SK-MEL-5 (cell line): ENCODE measurements at places on chromosomes 7 and 10. TPM values are rescaled to one million over a fixed set of nuclear protein-coding genes. Genes with fewer than 3 reads are reported as not detected.

FAM25A gene
- not detected in 2 replicates for total RNA-seq

AGMO gene
- 1.0 and 2.7 TPM in 2 replicates for total RNA-seq

FAM180A gene
- 0.43 TPM in 1 of 2 replicates, not detected in the other for total RNA-seq

PHF14 gene
- total RNA-seq: 46.2 and 48.5 TPM in 2 replicates

DNA sequence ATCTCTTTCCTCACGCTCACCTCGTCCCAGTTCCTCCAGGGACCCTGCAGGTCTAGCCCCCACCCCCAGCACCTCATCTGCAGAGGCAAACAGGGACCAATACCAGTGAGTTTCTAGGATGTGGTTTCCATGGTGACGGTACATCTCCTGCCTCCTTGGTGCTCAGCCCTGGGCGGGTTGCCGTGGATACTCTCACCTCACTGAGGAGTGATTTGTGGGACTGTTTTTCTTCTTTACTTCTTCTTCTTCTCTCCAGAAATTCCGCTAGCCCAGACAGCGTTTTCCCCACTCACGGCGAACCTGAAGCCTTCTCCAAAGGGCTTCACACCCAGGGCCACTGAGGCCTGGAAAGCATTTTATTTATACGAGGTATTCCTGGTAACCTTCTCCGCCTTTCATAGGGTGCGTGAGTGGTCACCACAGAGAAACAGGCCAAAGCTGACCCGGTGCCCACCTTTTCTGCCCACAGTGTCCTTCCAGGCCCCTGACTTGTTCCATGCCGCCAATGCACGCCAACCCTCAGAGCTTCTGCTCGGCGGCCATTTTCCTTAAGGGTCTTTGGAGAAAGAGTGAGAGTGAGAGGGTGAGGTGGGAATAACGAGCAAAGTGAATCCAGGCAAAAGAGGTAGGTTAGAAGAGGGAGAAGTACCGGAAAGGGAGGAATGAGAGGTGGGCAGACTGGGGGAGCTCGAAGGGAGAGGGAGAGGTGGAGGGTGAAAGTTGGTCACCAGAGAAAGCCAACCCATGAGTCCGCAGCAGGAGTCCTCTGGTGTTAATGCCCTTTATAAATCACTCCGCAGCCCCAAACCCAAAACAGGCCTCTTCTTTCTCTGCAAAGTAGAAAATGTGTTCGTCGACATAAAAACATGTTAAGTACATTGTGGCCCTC lies 15.5 kb downstream of the FAM241B start:
- DNase-seq: no peak

GRCh38 chr7:82605247-82605864 lies 161.8 kb upstream of the CACNA2D1 start:
- DNase-seq: peak; percentile 74

DNA sequence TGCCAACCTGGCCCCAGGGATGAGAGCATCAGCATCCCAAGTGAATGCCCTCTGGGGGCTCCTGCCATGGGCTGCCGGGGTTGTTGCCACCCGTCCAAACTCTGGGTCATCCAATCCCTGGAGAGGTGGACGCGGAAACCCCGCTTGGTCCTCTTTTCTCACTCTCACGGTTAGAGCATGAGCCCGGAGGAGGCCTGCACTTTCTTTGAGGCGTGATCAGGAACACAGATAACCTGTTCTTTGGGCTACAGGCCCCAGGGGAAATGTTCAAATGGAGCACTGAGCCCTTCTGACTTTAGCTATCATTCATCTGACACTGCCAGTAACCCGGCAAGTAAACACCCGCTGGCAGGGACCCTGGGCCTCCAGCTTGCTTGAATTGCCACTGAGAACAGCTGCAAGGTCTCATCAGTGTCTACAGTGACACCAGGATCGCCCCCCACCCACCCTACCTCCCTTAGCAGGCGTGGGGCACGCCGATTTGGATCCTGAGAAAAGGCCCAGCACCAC lies 29.4 kb upstream of the SLF2 start:
- DNase-seq: no peak

DNA sequence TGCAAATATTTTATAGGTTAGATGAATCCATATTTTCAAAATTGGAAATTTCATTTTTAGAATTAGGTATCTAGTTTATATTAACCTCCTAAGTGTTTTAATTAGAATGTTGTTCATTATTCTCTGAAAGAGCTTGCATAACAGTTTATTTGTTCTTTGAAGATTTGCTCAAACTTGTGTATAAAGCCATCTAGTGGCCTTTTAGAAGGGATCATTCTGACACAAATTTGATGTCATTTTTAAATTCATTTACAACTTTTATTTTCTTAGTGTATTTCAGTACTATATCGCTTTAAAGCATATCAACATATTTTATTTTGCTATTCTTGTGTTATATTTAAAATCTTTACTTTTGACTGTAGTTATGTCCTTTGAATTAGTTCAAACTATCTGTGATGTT lies 527.0 kb upstream of the NRG3 start:
- DNase-seq: no peak

- no peak for DNase-seq
These were observed 29.3 kb downstream of the CRHR2 start for GRCh38 chr7:30652698-30653641.

DNA sequence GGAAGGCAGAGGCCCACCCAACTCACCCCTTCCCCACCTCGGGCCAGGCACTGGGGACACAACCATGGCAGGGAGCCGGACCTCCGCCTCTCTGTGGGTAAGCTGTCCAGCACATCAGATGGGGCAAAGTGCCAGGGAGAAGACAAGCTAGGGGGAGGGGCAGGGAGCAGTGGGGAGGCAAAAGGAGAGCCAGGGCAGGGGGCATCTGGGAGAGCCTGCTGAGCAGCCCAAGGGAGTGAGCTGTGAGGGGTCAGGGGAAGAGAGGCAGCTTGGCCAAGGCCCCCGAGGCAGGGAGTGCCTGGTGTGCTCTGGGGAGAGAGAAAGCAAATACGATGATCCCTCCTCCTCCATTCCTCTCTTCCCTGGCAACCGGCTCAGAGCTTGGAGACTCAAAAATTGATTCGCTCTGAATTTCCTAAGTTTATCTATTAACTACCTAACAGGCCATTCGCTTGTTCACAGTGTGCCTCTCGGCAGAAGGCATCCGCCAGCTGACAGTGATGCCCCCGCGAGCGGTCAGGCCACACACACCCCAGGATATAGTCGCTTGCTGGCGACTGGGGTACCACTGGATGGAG lies 4.5 kb downstream of the CAMK2B start:
- no peak for DNase-seq
